ENCODE measurements at places on chromosomes 13 and 19.

GRCh38 chr19:46515879-46516350 is 20.2 kb upstream of the PNMA8B start:
- DNase-seq = peak; percentile 39

- DNase-seq = no peak
Observed at GRCh38 chr19:4559569-4559968, at the start of gene SEMA6B. Gene SEMA6B (minus strand): TSS chr19:4559684. CDS start chr19:4558457, 1,227 bp downstream.

DNA sequence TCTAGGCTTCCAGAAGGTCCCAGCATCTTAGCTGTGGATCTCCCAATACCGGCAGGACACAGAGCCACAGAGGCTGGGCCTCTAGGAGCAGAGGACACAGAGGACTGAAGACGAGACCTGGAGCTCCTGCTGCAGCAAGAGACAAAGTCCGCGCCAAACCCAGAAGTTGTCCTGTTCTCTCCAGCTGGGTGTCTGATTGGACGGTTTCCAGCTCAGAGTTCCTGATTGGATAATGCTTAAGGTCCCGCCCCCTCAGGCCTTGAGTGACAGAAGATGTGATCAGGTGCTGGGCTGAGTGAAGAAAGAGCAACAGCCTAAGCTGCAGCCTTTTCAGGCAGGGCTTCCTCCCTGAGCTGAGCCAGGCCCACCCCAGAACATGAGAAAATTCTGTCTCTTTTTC is 59.9 kb upstream of the ZNF85 start:
- DNase-seq = no peak

DNA sequence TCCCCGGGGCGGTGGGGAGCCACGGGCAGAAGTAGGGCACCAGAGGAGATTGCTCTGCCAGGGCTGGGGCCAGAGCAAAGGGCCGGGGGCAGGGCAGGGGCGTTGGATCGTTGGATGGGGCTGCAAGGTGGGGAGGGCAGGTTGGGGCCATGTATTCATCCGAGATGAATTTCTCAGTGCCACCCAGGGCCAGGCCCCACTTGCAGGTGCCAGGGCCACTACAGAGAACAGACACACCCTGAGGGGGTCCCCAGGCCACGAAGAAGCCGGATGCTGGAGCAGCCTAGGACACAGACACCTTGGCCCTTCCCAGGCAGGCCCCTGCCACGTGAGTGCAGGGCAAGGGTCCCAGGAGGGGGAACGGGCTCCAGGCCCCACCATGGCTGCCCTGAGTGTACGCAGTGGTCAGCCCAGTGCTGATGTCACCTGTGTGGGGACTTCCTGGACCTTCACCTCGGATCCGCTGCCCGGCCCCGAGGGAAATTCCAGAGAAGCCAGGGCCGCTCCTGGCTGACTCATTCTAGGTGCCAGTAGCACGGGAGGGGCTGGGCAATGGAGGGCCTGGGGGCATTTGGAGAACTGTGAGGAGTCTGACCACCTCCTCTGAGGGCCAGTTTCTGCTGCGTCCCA is 9.6 kb upstream of the SBNO2 start:
- no peak for DNase-seq

DNA sequence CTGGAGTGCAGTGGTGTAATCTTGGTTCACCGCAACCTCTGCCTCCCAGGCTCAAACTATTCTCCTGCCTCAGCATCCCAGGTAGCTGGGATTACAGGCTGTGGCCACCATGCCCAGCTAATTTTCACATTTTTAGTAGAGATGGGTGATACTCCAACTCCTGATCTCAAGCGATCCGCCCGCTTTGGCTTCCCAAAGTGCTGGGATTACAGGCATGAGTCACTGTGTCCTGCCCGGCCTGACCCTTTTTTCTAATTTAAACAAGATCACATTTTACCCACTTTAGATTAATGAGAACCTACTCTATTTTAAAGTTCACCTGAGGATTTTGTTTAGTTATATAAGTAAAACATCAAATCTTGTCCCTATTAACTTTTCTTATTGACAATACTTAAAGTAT is 91.8 kb upstream of the POSTN start:
- no peak for DNase-seq

DNA sequence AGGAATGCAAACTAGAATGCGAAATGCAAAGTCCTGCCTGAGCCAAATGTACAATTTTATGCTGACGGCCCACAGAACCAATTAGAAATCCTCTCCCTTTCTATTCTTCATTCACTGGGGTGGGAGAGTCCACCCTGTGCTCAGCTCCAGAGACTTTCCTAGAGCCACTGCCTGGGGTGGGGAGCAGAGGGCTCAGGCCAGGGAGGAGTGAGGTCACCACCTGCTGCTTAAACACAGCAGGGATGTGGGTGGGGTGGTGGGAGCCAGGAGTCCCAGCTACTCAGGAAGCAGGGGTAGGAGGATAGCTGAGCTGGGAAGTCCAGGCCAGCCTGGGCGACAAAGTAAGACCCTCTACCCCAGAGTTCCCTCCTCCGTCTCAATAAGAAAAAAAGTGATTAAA is 26.9 kb upstream of the ZNF83 start:
- no peak for DNase-seq

GRCh38 chr19:54063350-54064116 is at the start of gene VSTM1:
Gene VSTM1 (minus strand): TSS chr19:54063897. CDS start chr19:54063777, 120 bp downstream.
- no peak for DNase-seq

- no peak for DNase-seq
Observed at GRCh38 chr13:20073775-20074174, 87.1 kb downstream of the GJA3 start.

DNA sequence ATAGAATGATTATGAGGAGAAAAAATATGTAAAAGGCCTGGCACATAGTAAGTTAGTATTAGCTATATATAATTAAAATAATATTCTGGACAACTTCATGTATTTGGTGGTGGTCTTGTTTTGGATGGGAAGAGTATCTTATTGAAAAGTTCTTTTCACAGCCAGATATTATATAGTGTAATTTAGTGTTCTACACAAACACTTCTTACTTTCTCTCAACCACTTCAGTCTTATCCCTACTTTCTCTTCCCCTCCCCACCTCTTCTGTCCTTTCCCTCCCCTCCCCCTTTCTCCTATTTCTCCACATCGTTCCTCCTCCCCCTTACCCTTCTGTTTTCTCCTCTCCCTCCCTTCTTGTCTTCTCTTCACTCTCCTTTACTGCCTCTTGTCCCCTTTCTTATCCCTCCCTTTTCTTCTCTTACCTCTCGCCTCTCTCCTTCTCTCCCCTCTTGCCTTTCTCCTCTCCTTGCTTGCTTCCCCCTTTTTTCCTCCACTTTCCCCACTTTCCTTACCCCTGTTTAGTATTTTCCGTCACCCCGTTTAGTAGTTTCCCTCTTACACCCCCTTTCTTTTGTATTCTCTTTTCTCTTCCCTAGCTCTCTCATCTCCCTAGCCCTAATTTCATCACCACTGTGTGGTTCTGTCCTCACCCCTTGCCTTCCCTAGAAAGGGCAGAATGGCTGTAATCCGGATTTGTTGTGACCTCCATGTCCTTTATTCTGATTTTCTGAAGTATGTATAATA is 107.2 kb upstream of the MLNR start:
- DNase-seq = no peak

DNA sequence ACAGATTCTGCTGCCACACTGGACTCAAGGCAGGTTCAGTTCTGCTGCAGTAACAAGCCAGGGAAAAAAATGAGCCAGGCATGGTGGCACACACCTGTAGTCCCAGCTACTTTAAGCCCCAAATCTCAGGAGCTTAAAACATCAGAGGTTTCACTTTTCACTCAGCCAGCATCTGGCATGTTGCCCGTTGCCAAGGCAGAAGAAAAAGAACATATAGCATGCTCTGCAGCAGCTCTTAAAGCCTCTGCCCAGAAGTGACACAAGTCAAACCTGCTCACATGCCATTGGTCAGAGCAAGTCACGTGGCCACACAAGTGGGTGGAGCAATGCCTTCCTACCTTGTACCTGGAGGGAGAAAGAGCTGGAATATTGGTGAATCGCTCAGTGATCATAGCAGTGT is 14.7 kb upstream of the ADGRE5 start:
- peak; percentile 88 for DNase-seq

DNA sequence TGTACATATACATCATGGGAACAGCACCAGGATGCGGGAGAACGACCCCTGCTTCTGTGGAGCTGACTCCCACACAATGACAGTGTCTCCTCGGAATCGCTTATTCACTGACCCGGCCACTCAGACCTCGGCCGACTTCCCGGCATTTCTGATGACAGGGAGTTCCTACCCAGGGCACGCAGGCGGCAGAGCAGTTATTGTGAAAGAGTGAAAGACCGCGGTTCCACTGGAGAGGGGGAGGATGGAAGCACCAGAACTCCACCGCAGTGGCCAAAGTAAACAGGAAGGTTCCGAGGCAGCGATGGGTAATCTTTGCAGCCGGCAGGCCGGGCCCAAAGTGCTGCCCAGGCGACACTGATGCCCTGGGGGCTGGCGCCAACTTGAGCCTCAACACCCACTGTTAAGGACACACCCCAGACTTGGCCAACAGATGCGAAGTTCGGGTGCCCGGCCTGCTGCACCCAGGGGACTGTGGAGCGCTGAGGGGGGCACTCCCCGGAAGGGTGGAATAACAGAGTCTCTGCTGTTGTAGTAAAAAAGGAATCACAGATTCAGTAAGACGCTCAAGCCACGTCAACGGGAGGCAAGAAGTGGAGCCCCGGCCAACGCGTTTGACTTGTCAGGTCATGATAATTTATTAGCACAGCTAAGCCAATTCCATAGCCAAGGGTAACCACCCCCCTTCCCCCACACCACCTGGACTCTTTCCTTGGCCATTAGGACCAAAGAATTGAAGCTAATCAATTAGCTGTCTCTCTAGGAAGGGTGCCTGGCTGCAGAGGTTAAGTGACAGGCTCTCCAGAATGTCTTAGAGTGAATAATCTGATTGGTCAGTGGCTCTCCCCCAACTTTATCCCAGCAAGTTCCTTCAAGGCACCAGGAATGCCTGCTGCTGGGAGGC is 5.8 kb downstream of the MLLT1 start:
- no peak for DNase-seq

DNA sequence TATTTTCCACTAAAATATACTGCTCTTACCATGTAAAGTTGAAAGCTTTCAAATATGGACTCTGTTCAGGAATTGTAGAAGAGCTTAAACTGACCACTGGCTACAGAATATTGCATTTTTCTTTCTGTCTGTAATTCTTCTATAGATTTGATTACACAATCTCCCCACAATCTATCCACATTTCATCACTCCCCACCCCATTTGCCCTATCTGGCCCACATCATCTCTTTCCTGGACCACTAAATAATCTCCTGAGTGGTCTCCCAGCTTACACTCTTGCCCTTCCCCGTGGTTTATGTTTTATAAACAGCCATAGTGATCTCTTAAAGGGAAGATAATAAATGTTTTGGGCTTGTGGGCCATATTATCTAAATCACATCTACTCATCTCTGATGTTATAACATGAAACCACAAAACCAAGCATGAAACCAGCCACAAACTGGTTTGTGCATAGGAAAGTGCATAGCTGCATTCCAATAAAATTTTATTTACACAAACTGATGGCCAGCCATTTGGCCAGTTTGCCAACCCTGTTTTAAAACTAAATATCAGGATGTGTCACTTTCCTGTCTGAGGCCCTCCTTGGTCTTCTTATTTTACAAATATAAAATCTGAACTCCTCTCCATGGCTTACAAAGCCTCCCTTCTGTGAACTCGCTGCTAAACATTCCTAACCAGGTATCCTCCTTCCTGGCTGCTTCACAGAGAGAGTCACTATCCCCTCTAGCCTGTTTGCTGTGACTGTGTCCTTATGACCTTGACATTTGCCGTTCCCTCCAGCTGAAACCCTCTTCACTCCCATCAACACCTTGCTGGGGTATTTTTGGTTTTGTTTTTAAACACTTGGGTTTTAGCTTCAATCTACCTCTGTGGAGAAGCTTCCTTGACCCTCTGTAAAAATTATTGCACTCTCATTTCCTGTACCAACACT is 500.9 kb downstream of the GPC6 start:
- DNase-seq = no peak
